ENCODE measurements at places on chromosomes 11 and 22. TPM values are rescaled to one million over a fixed set of nuclear protein-coding genes. Genes with fewer than 3 reads are reported as not detected.

GRCh38 chr11:11163236-11163635 is 189.8 kb downstream of the CSNK2A3 start:
- no peak for DNase-seq

- DNase-seq: no peak
Observed at GRCh38 chr11:87438416-87438815, 400.7 kb downstream of the TMEM135 start.

DNA sequence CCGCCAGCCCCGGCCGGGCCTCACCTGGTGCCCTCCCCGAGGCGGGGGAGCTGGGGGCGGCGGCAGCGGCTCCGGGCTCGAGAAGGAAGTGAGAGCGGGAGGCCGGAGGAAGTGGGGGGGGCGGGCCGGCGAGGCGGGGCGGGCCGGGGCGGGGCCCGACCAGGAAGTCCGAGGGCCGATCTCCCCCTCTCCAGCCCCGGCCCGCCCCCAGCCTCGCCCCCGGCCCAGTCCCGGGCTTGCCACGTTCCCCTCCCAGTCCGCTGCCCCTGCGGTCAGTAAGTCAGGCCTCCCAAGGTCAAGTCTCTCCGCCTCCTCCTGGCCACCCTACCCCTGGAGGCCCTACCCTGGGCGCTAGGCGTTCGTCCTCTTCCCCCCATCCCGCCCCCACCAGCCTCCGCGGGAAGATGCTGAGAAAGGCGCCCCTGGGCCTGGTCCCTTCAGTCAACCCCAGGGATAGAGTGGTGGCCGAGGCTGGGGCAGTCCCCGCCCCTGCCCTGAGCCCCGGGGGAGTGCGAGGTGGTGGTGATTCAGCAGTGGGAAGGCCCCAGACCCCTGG is at the start of gene RHOG:
RHOG (minus strand) TSS at position 90 of the 556 bp plus-strand sequence. CDS start 12,821 bp downstream, outside the sequence.
- DNase-seq: peak; percentile 87

GRCh38 chr11:92162776-92163175 is 61.8 kb upstream of the FAT3 start:
- no peak for DNase-seq

- no peak for DNase-seq
Observed at GRCh38 chr22:28449041-28449440, 230.6 kb downstream of the TTC28 start.

DNA sequence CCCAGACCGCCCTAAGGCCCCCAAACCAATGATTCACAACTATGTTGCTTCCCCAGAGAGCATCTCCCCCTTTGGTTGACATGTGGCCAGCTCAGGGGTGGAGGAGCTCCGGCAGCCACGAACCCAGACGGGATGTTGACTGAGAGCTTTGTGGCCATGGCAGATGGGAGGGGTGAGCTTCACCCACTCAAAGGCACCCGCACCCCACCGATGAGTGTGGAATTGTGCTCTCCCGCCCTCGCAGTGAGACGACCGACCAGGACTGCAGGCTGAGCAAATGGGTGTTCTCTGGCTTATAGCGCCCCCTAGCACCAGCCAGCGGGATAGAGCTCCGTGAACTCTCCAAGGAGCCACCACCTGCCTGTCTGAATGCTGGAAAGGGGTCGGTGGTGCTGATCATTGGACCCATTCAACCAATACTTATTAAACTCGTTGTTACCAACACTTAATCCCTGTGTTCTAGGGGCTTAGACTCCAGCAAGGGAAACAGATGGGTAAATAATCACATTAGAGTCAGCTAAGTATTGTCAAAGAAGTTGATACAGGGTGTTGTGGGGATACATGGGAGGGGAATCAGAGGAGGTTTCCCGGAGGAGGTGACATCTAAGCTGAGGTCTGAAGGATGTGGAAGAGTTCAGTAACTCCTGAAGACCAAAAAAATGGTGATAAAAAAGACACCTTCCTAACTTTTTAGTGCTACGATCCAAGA is 4.5 kb upstream of the TIMP3 start:
- DNase-seq: peak; percentile 65

- no peak for DNase-seq
Observed at GRCh38 chr11:122219791-122220190, 103.8 kb upstream of the BLID start.

Gene EXPH5
- 2.1 TPM for total RNA-seq
